Epithelial cell of proximal tubule (primary cell): ENCODE measurements at places on chromosomes 7 and 10. TPM values are rescaled to one million over a fixed set of nuclear protein-coding genes. Genes with fewer than 3 reads are reported as not detected.

DNA sequence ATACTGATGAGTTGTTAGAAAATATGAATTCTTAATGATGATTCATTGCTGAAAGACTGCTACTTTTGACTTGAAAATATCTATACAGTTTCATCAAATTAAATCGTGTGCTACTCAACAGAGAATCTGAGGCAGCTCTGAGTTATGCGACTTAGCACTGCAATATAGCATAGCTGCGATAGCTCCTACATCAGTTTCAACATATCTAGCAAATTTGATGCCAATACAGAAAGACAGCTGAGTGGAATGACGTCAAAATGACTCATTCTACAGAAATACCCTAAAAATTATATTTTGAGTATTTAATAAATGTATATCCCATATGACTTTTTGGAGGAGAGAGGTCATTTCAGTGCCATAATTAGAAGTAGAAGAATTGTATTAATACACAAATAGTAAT, 1.1 kb upstream of the TARP start:
- no peak for DNase-seq

DNA sequence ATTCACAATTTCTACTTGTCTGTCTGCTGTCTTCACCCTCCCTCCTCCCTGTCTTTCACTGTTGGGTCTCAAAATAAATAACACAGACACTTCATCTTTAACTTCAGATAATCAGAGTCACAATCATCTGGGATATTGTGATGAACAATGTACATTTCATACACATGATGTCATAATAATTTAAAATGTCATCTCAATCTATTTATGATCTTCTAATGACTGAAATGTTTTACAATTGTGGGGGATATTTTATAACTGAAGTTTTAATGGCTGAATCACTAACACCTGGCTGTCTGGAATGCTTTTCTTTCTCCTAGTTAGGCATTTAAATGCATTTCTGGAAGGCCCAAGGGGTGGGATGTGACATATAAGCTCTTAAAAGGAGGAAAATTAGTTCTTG, 859.8 kb downstream of the LRMDA start:
- DNase-seq = no peak

DNA sequence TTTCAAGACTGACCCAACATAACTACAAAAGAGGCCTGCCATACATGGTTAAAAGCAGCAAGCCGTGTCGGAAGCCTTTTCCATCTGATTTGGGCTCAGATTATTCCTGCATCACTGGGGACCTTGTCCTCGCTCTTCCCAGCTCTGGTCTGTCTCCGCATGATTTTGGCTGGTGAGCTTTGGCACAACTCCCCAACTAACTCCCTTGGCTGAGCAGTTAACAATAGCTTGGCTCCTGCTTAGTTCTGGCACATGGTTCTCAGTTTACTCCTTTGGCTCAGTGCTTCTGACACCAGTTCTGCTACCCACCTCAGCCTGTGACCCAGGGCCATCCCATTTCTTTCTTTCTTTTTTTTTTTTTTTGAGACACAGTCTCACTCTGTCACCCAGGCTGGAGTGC, 17.0 kb downstream of the AGK start:
- no peak for DNase-seq

GRCh38 chr7:10773430-10773829, 200.2 kb upstream of the PHF14 start:
- no peak for DNase-seq

DNA sequence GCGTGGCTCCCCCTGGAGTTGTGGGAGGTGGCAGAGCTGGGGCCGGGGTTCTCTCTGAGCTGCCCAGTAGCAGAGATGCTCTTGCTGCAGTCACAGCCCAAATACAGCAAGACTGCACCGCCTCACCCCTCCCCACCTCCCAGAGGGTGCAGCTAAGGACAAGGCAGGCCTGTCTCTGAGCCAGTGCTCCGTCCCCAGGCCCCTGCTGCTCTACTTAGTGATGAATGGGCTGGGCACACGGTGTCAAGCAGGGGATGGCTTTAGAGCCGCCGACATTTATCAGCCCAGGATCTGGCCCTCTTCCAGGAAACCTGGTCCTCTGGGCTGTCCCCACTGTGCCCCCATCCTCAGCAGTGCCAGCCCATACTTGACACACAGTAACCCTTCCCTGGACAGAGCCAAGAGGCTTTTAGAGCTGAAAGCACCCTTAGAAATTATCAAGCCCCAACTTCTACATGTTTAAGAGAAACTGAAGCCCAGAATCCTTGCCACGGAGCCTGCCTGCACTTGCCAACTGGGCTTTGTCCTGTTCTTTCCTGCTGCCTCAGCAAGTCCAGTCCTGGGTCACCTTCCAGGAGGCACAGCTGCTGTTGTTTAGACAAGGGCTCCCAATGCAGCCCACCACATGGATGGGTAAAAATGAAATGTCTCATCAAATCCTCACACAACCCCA, 137.1 kb upstream of the UNC5B start:
- DNase-seq = no peak

The CASP7 gene
- 16.5 and 29.0 TPM in 2 replicates for total RNA-seq

The SYT15B gene
- 0.07 TPM in 1 of 2 replicates, not detected in the other for total RNA-seq

The PIP gene
- not detected in 2 replicates for total RNA-seq

The ANKRD30A gene
- total RNA-seq = not detected in 2 replicates

DNA sequence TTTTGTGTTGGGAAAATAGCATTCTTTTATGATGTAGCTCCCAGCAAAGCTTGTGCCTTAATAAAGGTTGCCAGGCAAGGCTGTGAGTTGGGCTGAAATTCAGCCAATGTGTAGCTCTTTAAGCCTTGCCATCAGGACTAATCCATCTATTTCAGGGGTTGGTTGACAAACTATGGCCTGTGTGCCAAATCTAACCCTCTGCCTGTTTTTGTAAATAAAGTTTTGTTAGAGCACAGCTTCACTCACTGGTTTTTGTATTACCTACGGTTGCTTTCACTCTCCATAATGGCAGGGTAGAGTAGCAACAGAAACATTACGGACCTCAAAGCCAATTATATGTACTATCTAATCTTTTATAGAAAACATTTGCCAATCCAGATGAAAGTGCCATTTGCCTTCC, 638.1 kb upstream of the POT1 start:
- no peak for DNase-seq

DNA sequence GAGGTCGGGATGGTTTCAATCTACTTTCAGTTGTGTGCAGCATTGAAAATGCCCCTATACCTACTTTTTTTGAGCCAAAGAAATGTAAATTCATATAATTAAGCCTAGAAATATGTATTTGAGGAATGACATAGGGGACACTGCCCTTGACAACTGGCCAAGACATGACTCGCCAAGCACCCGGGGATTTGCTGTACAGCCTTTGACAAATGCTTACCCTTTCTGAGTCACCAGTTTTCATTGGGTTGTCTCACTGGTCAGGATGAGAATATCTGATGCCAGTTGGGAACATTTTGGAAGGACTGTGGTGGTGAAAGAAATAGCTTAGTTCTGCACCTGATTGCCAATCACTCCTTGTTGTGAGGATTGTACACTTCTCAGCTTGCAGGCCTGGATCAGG, 166.8 kb upstream of the HABP2 start:
- DNase-seq = no peak

The TRA2A gene
- 23.1 and 28.7 TPM in 2 replicates for total RNA-seq

The HOXA4 gene
- total RNA-seq = 9.2 and 14.6 TPM in 2 replicates

- no peak for DNase-seq
Measured at GRCh38 chr10:6461961-6462360, 118.1 kb downstream of the PRKCQ start.

The ASB10 gene
- total RNA-seq = not detected in 2 replicates

DNA sequence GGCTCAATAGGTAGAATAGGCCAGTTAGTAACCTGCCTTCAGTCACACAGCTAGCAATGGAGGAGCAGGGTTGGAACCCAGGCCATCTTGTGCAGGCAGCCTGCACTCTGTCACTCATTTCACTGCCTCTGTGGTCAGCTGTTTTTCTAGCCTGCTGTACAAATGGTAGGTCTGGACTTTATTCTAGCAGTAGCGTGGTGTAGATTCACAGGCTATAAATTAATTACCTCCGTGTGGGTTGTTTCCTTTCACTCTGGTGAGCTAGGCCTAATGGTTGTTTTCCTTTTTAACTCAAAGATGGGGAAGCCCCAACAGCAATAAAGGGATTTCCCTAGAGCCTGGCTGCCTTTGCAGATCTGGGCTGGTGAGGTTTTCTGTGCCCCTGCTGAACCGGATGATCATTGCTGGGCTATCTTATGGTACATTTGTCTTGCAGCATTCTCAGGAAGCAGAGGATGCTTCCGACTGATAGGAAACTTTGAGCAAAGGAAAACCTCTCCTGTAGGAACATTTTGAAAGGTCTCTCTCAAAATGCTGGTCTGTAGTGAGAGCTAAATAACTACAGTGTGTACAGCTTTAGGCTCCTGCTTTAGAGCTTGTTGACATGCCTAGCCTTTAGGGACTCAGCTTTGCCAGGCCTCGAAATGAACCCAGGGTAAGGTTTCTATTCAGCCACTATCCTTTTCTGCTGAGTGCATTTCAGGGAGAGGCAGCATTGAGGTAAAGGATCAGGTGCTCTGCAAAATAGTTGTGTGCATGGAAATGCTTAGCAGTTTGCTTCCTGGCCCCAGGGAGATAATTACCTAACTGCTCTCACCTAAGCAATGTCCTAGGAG, 157.4 kb downstream of the ST7 start:
- no peak for DNase-seq

DNA sequence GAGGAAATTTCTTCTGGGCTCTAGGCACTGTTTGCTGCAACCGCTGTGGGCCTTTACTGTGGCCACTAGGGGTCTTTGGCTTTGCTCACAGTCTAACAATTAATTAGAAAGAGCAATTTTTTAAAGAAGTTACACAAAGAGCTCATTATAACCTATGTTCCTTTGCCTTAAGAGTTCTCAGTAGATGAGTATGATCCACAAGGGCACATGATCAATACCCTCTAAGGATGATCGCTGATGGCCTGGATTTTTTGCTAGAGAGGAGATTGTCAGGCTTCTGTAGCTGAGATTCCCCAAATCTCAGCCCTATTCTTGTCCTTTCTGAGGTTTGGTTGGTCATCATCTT, 80.8 kb upstream of the RHOBTB1 start:
- DNase-seq = no peak

- DNase-seq = no peak
Measured at GRCh38 chr7:35030848-35031247, 6.4 kb downstream of the DPY19L1 start.

DNA sequence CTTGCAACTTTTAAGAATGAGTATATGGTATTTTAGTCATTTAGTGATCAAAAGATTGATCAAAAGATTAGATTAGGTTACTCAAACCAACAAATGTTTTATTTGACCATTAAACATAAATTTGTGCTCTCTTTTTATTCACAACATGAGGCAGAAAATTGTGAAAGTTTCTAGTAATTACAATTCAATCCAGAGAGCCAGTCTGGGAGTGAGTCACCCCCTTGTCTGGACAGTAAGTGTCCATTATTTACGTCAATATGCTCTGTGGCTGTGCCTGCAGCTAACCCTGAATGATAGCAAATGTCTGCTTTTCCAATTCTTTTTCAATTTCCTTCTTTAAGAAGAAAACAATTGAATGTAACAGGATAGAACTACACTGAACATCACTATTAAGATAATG, 27.9 kb downstream of the GNG11 start:
- DNase-seq = no peak

GRCh38 chr10:78931321-78932053, 137.3 kb upstream of the ZMIZ1 start:
- no peak for DNase-seq

DNA sequence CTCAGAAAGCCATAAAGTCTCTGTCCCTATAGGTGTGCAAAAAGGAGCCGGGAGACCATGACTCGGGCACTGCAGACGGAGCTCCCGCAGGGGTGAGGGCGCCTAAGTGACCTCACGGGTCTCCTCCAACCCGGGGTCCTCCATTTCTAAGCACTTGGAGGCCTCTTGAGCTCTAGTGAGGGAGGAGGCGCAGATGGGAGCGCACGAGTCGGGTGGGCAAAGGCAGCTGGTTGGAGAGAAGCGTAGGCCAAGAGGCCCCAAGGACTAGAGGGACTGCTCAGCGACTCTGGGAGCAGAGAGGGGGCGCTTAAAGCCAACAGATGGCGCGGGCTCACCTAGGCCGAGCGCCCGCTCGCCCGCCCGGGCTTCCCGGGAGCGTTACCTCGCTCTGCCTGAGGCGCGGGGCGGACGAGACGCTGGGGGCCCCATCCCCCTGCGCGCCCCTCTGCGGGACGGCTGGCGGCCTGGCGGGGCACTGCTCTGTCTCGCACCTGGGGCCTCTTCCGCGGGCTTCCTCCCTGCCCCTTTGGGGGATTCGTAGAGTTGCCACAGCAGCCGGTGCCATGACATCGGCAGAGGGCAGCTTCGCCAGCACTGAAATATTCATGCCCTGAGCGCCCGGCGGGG, 523 bp upstream of the CDH23 start:
- DNase-seq = no peak
